CD8-positive, alpha-beta T cell (primary cell): ENCODE measurements at places on chromosomes 6 and 20. TPM values are rescaled to one million over a fixed set of nuclear protein-coding genes. Genes with fewer than 3 reads are reported as not detected.

Gene LTB
- 180 TPM for total RNA-seq

Gene CCN6
- not detected for total RNA-seq

Gene SLC25A27
- not detected for total RNA-seq

Gene ZSCAN23
- not detected for total RNA-seq

Gene MLN
- total RNA-seq: not detected

Gene PARD6B
- total RNA-seq: 6.3 TPM
